SW480 (cell line): ENCODE measurements at places on chromosomes 13 and 19.

DNA sequence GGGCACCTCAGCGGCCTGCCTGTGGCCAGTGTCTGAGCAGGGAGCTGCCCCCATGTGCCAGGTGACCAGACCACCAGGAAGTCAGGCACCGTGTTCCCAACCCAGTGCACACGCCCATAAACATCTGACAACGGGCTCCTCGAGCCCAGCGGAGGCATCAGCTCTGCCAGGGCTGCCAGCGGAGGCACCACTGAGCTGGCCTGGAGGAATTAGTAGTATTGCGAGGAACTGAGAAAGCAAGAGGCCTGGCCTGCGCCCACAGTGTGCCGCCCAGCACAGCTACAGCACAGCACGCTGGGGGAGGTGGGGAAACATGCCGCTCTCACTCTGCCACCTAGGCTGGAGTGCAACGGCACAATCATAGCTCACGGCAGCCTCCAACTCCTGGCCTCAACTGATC, 44.6 kb downstream of the ANKRD27 start:
- DNase-seq, result no peak

DNA sequence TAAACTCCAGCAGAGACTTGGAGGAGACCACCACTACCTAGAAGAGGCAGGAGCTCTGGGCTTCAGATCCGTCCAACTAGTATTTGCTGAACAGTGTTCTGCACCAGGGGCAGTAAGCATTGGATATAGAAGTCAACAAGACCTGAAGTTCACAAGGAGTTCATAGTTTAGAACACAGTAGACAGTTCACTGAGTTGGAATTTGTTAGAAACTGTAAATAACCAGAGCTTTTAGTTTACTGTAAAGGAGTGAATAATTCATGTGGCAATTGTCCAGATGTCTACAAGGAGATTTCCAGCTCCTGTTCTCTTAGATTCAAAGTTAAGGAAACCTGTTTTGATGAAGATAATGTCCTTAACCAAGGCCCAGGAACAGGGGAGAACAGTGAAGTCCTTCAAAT, 128.9 kb downstream of the COG6 start:
- no peak for DNase-seq

- no peak for DNase-seq
These were observed 113.0 kb downstream of the KL start for GRCh38 chr13:33129094-33129832.

DNA sequence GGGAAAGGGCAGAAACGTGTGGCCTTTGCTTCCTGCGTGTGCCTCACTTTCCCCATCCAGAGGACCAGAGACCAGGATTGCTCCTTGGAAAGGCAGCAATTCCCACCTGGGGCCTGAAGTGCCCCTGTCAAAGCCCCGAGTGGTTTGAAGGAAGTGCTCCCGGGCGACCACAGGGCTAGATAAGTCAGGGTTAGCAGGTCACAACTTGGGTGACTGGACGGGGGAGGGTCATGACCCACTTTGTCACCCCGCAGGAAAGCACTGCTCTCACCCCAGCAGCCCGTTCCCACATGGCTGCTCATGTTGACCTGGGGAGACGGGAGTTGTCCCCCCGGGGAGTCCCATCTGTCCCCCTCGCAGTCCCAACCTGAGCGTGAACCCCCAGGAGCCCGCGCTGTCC, 459 bp downstream of the PRAM1 start:
- no peak for DNase-seq

DNA sequence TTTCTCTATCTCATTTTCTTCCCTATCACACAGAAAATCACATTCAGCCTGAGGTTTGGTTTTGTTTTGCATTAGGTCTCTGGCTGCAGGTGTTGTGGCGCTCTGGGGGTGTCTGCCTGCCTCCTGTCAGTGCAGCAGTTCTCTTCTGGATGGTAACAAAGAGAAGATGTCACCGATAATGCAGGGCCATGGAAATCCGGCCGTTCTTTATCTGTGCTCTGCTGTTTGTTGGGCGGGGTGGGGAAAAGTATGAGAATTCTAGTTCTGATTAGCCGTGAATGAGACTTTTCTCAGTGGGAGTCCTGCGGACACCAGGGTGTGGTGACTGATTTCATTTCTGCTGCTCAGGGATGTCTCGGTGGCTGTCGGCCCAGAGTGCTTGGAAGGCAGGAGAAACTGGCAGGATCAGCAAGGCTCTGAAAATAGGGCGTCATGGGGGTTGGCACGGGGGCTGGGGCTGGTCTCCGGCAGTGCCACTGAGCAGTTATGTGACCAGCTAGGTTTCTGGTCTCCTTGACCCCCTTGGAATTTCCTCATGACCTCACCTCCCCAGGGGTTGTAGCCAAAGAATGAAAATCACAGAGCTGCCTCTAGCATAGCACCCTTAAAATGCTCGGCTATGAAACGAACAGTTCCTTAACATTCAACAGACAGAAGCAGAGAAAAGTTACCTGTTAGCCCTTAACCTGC, 5.0 kb downstream of the RNF113B start:
- peak; percentile 13 for DNase-seq

GRCh38 chr19:28605501-28606268, 607.3 kb downstream of the UQCRFS1 start:
- DNase-seq, result no peak

DNA sequence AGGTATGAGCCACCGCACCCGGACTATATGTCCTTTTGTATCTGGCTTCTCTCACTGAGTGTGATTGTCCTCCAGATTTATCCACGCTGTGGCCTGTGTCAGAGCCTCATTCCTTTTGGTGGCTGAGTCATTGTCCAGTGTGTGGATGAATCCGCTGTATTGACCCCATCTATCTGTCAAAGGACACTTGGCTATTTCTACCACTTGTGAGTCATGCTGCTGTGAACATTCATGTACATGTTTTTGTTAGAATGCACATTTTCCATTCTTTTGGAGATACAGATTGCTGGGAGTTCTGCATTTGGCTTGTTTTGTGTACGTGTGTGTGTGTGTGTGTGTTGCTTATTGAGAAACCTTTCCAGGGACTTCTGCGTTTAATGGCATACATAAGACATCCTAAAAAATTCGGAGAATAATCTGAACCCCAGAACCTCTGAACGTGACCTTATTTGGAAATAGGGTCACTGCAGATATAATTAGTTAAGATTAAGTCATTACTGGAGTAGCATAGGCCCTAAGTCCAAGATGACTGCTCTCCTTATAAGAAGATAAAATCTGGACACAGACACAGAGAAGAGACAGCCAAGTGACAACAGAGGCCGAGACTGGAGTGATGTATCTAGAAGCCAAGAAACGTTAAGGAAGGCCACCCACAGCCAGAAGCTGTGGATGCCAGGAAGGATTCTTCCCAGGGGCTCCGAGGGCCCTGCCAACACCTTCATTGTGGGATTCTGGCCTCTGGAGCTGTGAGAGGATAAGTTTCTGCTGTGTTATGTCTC, 4.9 kb upstream of the GIPC3 start:
- DNase-seq, result no peak

GRCh38 chr19:53576941-53577653, 39.2 kb downstream of the ZNF331 start:
- DNase-seq, result no peak

- DNase-seq, result no peak
These were observed 366.5 kb downstream of the KCTD12 start for GRCh38 chr13:76519685-76520084.

DNA sequence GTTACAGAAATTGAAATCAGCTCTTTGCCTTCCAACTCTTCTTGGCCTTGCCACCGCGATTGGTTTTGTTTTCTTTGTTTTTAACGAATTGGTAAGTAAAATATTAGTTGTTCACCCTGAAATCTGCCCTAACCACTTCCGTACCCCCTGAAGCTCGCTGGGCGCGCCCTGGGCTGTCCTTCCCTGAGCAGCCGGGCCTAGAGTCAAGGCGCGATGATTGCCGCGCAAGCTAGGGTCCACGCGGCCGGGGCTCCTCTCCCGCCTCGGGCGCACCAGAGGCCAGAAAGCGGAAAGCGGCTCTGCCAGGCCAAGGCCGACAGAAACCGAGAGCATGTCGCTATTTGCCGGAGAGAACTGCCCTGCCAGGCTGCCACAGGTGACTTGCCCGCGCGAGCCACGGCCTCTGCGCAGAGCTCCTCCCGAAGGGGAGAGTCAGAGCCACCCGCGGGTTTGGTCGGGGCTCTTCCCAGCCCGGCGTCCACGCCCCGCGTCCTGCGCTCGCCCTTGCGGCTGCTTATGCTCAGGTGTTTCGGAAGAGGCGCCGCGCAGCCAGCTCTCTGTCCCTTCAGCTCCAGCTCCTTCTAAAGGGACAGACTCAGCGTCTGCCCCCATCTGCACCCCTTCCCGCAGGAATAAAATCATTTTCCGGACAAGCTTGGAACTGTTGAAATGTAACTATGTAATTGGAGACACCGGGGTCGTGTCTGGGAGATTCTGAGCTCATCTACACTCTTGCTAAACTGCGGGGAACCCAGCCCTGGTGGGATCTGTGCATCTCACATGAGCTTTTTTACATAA, 6.6 kb upstream of the CDX2 start:
- no peak for DNase-seq

DNA sequence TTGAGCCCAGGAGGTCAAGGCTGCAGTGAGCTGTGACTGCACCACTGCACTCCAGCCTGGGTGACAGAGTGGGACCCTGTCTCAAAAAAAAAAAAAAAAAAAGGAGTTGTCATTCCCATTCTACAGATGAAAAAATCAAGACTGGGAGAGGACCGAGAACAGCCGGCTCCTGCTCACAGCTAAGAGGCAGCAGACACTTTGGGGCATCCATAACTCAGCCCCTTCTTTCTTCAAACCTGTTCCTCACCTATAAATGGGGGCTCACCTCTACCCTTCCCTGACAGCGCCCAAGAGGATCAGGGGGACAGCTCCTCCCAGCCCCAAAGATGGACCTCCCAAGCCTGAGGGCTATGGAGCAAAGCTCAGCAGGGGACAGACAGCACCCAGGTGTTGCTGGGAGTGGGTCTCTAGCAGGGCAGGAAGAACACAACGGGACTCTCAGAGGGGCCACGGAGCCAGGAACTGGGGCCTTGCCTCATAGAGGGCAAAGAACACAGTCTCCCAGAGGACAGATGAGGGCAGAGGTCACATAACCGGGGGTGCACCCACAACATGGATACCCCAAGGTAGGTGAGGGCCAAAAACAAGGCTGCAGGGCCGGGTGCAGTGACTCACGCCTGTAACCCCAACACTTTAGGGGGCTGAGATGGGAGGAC, 3.4 kb upstream of the KLF16 start:
- DNase-seq, result no peak
